ENCODE measurements at places on chromosomes 12 and 14.

- no peak for DNase-seq
Measured at GRCh38 chr12:48182631-48183030, 813 bp upstream of the CCDC184 start.

GRCh38 chr12:80422550-80422949 lies 21.5 kb upstream of the PTPRQ start:
- no peak for DNase-seq

- DNase-seq: no peak
Measured at GRCh38 chr12:89238593-89238992, 113.7 kb downstream of the DUSP6 start.

- DNase-seq: no peak
Measured at GRCh38 chr14:99687284-99688209, 3.4 kb downstream of the CYP46A1 start.

DNA sequence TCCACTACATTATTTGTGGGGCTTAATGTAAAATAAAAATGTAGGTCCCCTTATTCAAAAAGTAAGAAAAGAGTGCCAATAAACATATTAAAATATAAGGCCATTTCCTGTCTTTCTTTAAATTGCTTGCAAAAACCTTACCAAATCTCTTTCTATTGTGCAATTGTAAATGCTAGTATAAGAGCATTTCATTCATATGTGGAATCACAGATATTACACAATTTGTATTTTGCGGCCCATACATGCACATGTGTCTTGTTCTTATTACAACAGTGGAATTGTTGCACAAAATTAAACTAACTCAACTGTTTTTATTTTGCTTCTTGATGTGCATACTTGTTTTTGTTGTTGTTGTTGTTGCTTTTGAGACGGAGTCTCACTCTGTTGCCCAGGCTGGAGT lies 20.1 kb upstream of the CRADD start:
- no peak for DNase-seq

GRCh38 chr14:74959596-74960180 lies 4.3 kb upstream of the PGF start:
- DNase-seq: no peak

DNA sequence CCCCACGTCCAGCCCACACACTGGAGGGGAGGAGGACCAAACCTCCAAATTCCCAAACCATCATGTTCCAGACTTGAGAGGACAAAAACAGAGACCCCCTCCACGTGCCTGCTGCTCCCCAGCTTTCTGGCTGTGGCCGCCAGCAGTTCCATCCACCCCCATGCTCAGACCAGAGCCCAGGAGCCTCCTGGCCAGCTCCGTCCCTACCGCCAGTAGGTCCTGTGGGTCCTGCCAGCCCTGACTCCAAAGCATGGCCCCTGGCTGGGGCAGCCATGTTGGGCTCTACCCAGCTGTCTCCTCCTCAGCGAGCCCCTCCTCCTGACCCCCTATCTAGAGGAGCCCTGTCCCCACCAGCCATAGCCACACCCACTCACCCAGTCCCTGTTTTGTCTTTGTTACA lies 227.3 kb upstream of the RTL1 start:
- no peak for DNase-seq

DNA sequence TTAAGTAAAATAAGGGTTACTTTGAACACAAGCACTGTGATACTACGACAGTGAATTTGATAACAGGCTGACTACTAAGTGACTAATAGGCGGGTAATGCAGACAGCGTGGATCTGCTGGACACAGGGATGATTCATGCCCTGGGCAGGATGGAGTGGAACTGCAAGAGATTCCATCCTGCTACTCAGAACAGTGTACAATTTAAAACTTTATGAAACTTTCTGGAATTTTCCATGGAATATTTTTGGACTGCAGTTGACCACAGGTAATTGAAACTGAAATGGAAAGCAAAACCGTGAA lies 46.0 kb downstream of the YEATS4 start:
- DNase-seq: peak; percentile 45

GRCh38 chr14:39467889-39468524 lies 35.8 kb upstream of the FBXO33 start:
- no peak for DNase-seq

DNA sequence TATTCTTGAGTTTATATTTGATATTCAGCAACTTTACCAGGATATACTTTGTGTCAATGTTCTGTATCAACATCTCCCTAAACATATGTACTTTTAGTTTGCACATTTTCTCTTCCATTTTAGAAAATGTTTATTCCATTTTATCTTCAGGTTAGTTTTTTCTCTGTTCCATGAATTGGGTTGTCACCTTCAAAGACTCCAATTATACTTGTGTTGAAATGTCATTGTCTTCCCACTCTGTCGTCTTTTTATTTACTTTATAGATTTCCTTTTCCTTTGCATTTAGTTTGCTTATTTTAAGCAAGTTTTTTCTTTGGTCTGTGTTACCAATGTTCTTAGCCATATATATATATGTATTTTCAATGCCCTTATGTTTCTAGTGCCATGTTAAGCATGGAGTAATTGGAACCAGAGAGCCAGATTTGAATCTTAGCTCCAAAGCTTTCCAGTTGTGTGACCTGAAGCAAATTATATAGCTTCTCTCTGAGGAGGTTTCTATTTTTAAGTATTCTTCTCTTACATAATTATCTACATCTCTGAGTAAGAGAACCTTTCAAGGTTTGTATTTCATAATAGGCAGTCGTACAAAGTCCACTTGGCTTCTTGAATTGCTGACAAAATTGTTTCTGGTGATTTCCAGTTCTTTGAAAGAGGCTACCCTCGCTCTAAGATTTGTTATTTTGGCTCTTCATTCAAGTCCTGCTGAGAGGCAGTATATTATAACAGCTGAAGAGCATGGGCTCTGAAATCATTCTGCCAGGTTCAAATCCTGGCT lies 85.8 kb upstream of the DYRK2 start:
- DNase-seq: no peak

- no peak for DNase-seq
Measured at GRCh38 chr12:106044773-106045172, 94.0 kb downstream of the NUAK1 start.

DNA sequence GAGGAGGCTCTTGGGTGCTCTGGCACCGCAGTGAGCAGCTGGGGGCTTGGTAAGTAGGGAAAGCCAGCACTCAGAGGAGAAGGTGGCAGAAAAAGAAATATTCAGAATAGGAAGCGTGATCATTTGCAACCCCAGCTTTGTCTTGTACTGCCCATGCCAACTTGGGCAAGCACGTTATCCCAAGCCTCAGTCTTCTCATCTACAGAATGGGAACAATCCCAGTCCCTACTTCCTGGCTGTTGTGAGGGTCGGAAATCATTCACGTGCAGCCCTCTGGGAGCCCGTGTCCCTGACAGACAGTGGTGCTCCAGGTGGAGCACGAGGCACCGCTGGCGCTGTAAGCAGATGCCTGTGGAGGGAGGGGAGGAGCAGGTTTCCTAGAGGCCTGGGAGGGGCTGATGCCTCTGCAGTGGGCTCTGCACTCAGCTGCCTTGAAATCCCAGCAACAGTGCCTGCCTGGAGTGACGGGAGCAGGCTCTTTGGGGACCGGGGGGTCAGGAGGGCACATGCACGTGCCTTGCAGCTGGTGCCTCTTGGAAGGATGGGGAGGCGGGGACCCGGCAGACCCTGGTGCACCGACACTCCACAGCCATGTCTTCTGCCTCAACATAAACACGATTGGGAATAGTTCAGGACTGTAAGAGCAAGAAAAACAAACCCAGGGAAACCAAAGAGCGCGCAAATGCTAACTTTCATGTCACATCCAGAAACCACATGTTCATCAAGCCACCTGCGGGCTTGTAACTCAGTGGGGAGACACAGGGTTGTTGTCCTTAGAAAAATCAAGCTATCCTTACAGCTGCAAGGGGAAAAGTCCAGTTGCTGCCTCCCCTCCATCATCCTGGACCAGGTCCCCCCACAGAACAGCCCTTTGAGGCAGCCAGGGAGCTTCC lies 86.5 kb upstream of the DIO3 start:
- DNase-seq: no peak

DNA sequence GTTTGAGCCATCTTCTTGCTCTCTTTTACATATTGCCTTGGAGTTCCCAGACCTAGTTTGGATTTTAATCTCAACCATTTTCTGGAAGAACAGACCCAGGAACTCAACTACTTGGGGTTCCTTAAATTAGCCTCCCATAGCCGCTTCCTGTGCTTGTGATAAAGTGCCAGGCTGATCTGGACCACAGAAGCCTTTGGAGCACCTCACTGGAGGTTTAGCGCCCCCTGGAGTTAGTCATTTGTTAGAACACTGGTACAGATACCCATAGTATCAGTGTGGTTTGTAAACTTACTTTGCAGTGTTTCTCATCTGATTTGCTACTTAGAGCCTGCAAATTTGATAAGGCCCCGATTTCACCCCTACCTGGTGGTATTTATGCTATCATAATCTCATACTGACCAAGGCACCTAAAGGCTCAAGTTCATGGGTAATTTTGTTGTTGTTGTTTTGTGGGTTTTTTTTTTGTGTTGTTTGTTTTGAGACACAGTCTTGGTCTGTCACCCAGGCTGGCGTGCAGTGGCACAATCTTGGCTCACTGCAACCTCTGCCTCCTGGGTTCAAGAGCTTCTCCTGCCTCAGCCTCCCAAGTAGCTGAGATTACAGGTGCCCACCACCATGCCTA lies 3.7 kb downstream of the UNC119B start:
- DNase-seq: peak; percentile 80

DNA sequence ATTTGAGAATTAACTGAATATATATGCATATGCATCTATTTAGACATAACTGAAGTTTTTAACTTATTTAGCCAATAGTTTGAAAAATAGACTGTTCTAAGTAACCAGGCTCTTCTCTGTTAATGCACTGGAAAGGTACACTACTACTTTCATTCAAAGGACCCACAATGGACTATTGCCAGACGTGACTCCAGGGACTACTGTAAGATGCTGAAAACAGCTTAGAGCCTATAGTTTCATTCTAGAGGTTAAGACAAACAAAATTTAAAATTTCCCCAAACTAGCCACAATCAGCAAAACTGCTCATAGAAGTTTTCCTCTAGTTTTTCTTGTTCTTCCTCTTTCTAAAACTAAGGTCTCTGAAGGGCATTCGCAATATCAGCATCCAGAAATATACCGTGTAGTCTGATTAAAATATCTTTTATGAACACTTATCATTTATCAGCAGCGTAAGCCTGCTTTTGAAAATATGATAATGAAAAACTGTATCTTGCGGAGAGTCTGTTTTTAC lies 10.4 kb downstream of the APPL2 start:
- DNase-seq: no peak

- no peak for DNase-seq
Measured at GRCh38 chr14:92437309-92437708, 76.3 kb upstream of the RIN3 start.

GRCh38 chr14:76407449-76408150 lies 31.7 kb downstream of the ESRRB start:
- no peak for DNase-seq

- no peak for DNase-seq
Measured at GRCh38 chr14:74548881-74549280, 55.3 kb downstream of the ISCA2 start.

- no peak for DNase-seq
Measured at GRCh38 chr12:79451365-79451764, 239.4 kb downstream of the PAWR start.

GRCh38 chr14:56120091-56120691 lies 2.0 kb downstream of the PELI2 start:
- DNase-seq: no peak

- DNase-seq: no peak
Measured at GRCh38 chr12:10151621-10152020, 20.3 kb downstream of the OLR1 start.

- DNase-seq: no peak
Measured at GRCh38 chr12:30631740-30632139, 63.9 kb downstream of the IPO8 start.

DNA sequence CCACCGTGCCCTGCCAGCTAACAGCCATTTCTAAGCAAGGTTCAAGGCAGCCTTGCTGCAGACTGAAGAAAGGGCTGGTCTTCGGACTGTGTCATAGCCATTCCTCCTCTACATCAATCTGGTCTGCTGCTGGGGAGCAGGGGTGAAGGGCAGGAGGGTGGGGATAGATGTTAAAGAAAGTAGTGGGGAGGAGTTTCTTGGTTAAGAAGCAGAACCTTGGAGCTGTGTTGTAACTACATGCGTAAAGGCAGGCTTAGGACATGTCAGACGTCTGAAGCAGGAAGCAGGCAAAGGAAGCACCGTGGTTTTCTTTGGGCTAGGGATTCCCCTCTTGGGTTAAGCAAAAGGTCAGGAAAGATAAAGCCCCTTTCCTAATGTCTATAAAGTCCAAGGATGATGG lies 18.1 kb upstream of the NEK9 start:
- no peak for DNase-seq

DNA sequence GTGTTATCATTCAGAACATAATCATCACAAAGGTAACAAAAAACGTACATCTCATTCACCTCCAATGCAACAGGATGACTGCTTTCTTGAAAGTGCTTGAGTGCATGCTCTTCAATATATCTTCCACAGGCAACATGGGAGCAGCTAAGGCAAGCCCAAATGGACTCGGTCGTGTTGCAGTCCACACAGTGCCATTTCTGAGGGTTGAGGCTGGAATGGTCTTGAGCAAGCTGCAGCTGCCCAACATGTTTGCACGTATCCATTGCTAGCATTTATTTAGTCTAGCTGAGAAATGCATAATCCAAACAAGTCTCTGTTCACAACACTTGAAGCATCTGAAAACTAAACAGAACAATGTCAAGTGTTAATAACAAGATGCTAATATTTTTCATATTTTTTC lies 17.3 kb downstream of the USP44 start:
- DNase-seq: no peak

- no peak for DNase-seq
Measured at GRCh38 chr14:93100100-93100499, 15.6 kb downstream of the ITPK1 start.

DNA sequence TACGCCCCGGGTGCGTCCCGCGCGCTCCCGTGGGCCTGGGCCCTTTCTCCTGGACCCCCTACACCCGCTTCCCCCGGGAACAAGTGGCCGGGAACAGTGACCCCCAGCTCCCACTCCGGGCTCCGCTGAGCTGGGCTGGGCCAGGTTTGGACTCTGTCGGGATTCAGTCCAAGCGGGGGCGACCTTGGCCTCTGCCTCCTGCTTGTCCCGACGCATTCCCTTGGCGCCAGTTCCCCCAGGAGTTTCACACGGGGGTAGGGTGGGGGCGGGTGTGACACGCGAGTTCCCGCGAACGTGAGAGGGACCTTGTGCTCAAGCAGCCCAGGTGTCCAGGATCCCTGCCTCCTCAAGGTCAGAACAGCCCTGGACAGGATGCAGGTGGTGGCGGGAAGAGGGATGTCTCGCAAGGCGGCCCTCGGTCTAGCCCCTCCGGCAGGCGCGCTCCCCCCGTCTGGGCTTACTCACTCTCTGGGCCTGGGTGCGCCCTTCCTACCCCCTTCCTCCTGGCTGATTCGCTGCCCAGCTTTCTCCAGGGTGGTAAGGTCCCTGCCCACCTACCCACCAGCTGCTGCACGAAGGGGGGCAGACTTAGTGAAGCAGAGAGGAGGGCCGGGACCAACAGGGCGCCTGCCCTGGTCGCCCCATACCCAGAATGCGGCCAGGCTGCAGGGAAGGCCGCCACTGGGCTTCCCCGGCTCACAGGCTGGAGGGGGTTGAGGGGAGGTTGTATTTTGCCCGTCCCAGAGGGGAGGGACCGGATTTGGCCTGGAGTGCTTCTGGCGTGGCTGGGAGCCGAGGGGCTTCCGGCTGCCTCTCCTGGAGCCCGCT lies 862 bp downstream of the CRIP2 start:
- DNase-seq: peak; percentile 73
